ENCODE measurements at places on chromosomes 12 and 14.
A peak's percentile ranks its signal among the peaks of the same experiment; 100 is the strongest.

GRCh38 chr12:125183187-125184067 lies 118.2 kb downstream of the AACS start:
- H3K4me3 ChIP-seq, result no peak overlapping the region
- H3K27me3 ChIP-seq, result no peaks in the 10 kb centered on the region
- H3K4me1 ChIP-seq, result peaks cover 9% of the 10 kb centered on the region
- no peaks in the 10 kb centered on the region for H3K36me3 ChIP-seq

GRCh38 chr12:62724285-62724684 lies 210.7 kb downstream of the PPM1H start:
- H3K4me1 ChIP-seq, result peaks cover 3% of the 10 kb centered on the region
- no peak for DNase-seq
- H3K4me3 ChIP-seq, result no peak overlapping the region
- peak overlapping the region; percentile 7 for H3K27ac ChIP-seq
- no peaks in the 10 kb centered on the region for H3K36me3 ChIP-seq
- no peaks in the 10 kb centered on the region for H3K27me3 ChIP-seq

GRCh38 chr12:17148706-17149105 lies 542.7 kb upstream of the LMO3 start:
- H3K27me3 ChIP-seq, result no peaks in the 10 kb centered on the region
- no peaks in the 10 kb centered on the region for H3K4me1 ChIP-seq
- H3K4me3 ChIP-seq, result no peak overlapping the region

GRCh38 chr14:31696378-31696777 lies 135.2 kb downstream of the NUBPL start:
- no peak for DNase-seq
- no peak overlapping the region for H3K4me3 ChIP-seq
- no peaks in the 10 kb centered on the region for H3K27me3 ChIP-seq
- H3K4me1 ChIP-seq, result no peaks in the 10 kb centered on the region

GRCh38 chr12:121285856-121286255 lies 10.7 kb downstream of the CAMKK2 start:
- H3K4me1 ChIP-seq, result peaks cover 35% of the 10 kb centered on the region
- H3K36me3 ChIP-seq, result no peaks in the 10 kb centered on the region
- H3K27ac ChIP-seq, result no peak overlapping the region
- H3K27me3 ChIP-seq, result no peaks in the 10 kb centered on the region

- no peaks in the 10 kb centered on the region for H3K36me3 ChIP-seq
- H3K4me1 ChIP-seq, result peaks cover 5% of the 10 kb centered on the region
- H3K27me3 ChIP-seq, result no peaks in the 10 kb centered on the region
These were observed 50.4 kb upstream of the OVCH1 start for GRCh38 chr12:29547864-29548263.

DNA sequence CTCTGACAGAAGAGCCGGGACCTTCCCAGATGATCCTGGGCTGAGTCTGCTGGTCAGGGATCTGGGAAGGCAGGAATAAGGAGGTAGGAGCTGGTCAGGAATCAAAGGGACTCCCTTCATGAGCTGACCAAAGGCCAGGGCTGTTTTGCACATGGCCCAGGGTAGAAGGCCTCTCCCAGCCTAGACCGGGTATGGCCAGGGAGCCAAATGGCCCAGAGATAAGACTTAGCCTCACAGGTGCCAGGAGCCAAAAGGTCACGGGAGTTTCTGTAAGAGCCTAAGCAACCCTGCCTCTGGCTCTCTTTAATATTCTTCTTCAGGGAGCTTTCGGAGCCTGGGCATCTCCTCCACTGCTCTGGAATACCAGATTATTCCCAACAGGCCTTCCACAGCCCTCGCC lies 191.3 kb upstream of the PWP1 start:
- H3K27ac ChIP-seq, result no peak overlapping the region
- H3K4me3 ChIP-seq, result no peak overlapping the region
- no peaks in the 10 kb centered on the region for H3K27me3 ChIP-seq
- no peaks in the 10 kb centered on the region for H3K36me3 ChIP-seq

DNA sequence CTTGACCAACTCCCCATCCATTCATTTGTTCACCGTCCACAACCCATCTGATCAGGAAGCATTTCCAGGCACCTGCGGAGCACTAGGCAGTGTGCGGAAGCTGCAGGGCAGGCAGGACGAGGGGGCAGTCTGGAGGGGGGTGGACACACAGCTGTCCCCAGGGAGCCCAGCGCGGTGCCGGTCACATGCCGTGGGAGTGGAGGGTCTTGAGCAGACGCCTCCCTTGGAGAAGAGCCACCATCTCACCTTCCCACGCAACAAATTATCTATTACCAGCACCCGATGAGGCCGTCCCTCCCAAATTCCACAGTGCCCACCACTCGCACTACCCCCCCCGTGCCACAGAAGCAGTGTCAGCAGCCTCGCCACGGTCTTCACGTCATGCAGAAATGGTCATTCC lies 10.8 kb downstream of the DLK1 start:
- peak; percentile 7 for DNase-seq
- peaks cover 6% of the 10 kb centered on the region for H3K4me1 ChIP-seq
- H3K27me3 ChIP-seq, result no peaks in the 10 kb centered on the region

- H3K36me3 ChIP-seq, result no peaks in the 10 kb centered on the region
- no peaks in the 10 kb centered on the region for H3K27me3 ChIP-seq
- peak; percentile 61 for DNase-seq
- H3K27ac ChIP-seq, result peak overlapping the region; percentile 79
These were observed 1.2 kb downstream of the CDK2AP1 start for GRCh38 chr12:123270214-123271000.

GRCh38 chr12:117279606-117280005 lies 81.8 kb downstream of the NOS1 start:
- no peak overlapping the region for H3K27ac ChIP-seq
- no peak overlapping the region for H3K4me3 ChIP-seq
- no peaks in the 10 kb centered on the region for H3K36me3 ChIP-seq
- DNase-seq, result no peak
- no peaks in the 10 kb centered on the region for H3K27me3 ChIP-seq
- no peaks in the 10 kb centered on the region for H3K4me1 ChIP-seq

DNA sequence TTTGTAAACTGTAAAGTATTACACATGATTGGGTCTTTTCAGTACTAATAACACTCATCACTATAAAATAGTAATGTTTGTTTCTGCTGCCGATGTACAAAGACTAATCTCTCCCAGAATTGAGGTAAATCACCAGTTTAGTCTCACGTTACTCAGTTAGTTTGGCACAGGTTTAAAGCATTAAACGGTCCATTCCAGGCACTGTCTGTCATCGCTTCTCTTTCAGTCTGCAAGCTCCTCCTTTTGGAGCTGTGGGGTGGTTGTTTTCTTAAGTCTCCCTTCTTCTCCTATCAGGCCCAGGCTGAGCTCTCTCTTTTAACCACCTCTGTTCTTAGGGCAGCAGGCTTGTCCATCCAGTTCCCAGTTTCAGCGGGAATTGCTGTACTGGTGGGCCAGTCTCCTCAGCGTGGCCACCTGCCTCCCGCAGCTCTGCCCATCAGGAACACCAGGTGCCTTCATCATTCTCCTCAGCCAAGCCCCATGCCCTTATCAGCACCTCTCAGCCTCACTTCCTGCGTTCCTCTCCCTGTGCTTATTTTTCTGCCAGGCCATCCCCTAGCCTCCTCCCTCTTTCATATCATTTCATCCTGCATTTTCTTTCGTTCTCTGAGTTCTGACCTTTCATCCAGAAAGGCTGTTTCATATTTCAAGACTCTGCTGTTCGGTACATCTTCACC lies 149.0 kb downstream of the TGFB3 start:
- no peaks in the 10 kb centered on the region for H3K36me3 ChIP-seq
- no peak for DNase-seq
- H3K27me3 ChIP-seq, result no peaks in the 10 kb centered on the region
- H3K27ac ChIP-seq, result peak overlapping the region; percentile 30
- H3K4me1 ChIP-seq, result peaks cover 4% of the 10 kb centered on the region

DNA sequence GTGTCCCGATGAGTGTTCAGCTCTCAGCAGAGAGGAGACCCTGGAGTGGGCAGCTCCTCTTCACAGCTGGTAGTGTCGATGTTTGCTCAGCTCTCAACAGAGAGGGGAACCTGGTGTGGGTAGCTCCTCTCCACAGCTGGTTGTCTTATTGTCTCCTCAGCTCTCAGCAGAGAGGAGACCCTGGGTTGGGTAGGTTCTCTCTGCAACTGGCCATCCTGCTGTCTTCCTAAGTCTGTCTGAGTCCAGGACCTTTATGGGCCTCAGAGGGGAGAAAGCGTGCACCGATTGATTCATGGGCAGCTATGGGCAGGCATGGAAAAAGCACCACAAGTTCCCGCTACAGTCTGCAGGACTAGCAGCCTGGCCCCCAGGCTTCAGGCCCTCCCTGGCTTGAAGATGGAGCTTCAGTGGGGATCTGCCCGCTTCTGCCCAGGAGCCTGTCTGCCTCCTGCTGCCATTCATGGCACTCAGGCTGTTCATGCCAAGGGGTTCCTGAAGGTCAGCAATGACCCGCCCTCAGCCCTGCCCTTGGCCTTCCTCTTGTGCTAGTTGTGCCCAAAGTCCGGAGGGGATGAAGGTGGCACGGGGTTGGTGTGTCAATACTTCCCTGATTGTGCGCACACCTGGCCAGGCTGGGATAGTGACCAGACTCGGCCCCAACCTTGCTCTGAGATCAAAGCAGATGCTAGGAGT lies 224.2 kb downstream of the KCNC2 start:
- no peaks in the 10 kb centered on the region for H3K4me1 ChIP-seq
- no peaks in the 10 kb centered on the region for H3K36me3 ChIP-seq
- no peak overlapping the region for H3K4me3 ChIP-seq
- DNase-seq, result no peak
- H3K27me3 ChIP-seq, result no peaks in the 10 kb centered on the region
- H3K27ac ChIP-seq, result no peak overlapping the region

DNA sequence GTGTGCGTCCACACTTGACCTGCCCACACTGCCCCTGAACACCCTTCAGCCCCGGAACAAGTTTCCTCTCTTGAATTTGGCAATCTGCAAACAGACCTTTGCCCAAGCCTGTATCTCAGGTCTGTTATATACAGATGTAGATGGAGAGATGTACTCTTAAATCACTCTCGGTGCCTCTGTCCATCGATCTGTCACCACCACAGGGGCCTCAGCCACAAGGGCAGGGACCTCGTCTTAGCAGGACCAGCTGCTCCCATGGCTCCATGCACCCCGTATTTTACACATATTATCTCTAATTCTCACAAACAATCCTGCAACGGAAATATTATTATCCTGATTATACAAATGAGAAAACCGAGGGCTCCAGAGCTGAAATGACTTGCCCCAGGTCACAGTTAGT lies 313.4 kb downstream of the BCL11B start:
- no peaks in the 10 kb centered on the region for H3K36me3 ChIP-seq
- H3K4me1 ChIP-seq, result peaks cover 3% of the 10 kb centered on the region
- no peaks in the 10 kb centered on the region for H3K27me3 ChIP-seq
- no peak overlapping the region for H3K4me3 ChIP-seq

DNA sequence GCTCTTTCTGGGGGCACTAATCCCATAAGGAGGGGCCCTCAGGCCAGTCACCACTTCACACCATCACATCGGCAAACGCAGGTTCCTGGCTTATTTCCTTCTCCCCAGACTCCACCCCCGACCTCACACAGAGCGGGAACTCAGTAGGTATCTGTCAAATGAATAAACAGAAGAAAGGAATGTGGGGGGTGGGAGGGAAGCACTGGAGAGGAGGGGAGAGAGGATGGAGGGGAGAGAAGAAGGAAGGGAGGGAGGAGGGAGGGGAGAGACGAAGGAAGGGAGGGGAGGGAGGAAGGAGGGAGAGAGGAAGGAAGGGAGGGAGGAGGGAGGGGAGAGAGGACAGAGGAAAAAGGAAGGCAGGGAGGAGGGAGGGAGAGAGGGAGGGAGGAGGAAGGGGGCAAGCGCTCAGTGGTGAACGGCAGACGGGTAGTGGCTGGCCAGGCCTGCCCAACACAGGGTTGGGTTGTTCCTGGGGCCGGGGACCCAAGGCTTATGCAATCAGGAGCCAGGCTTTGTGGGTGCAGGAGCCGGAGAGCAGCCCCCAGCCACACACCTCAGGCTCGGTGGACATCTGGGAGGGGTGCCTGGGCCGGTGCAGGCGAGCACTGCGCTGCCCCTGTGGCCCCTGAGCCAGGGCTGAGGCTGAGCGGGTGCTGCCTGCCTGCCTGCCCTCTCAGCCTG lies 52.6 kb upstream of the FBRSL1 start:
- H3K4me1 ChIP-seq, result no peaks in the 10 kb centered on the region
- no peak for DNase-seq
- H3K27ac ChIP-seq, result no peak overlapping the region
- no peaks in the 10 kb centered on the region for H3K27me3 ChIP-seq

GRCh38 chr14:24924544-24924943 lies 125.4 kb downstream of the STXBP6 start:
- no peaks in the 10 kb centered on the region for H3K4me1 ChIP-seq
- H3K36me3 ChIP-seq, result no peaks in the 10 kb centered on the region
- H3K27ac ChIP-seq, result no peak overlapping the region
- no peak for DNase-seq
- H3K4me3 ChIP-seq, result no peak overlapping the region

- H3K36me3 ChIP-seq, result no peaks in the 10 kb centered on the region
- no peak overlapping the region for H3K4me3 ChIP-seq
- no peak overlapping the region for H3K27ac ChIP-seq
- no peak for DNase-seq
These were observed 1096.5 kb upstream of the TMEM132C start for GRCh38 chr12:127170226-127171180.

- no peaks in the 10 kb centered on the region for H3K4me1 ChIP-seq
- H3K36me3 ChIP-seq, result no peaks in the 10 kb centered on the region
- no peak overlapping the region for H3K27ac ChIP-seq
- DNase-seq, result no peak
These were observed 165.3 kb downstream of the SNAPC1 start for GRCh38 chr14:61927520-61927919.

DNA sequence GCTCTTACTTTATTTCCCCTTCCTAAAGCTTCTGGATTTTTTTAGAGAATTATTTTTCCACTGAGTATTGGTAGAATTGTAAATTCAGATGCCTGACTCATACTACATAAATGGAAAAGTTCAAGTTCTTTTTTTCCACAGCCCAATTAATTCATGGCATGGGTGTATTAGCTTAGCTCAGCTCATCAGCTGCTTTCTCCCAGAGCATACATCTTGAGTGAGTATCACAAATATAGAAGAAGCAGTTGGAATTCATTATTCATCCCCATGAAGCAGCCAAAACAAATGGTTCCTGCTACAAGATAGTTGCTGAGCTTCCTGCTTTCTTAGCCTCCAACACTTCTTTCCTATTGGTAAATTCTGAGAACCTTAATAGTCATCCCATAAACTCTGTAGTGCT lies 105.1 kb downstream of the C12orf50 start:
- no peak overlapping the region for H3K4me3 ChIP-seq
- H3K27me3 ChIP-seq, result no peaks in the 10 kb centered on the region
- no peak for DNase-seq
- H3K4me1 ChIP-seq, result no peaks in the 10 kb centered on the region
- no peaks in the 10 kb centered on the region for H3K36me3 ChIP-seq
- no peak overlapping the region for H3K27ac ChIP-seq

- no peak for DNase-seq
- H3K36me3 ChIP-seq, result no peaks in the 10 kb centered on the region
- no peak overlapping the region for H3K27ac ChIP-seq
- H3K4me3 ChIP-seq, result no peak overlapping the region
- no peaks in the 10 kb centered on the region for H3K27me3 ChIP-seq
These were observed 876.3 kb upstream of the FOXG1 start for GRCh38 chr14:27890259-27890658.

- peak overlapping the region; percentile 96 for H3K4me3 ChIP-seq
- DNase-seq, result peak; percentile 43
- H3K27ac ChIP-seq, result peak overlapping the region; percentile 69
These were observed 407 bp downstream of the HEATR5A start for GRCh38 chr14:31419967-31420318.
